CD8-positive, alpha-beta memory T cell (primary cell): ENCODE measurements at places on chromosomes 5 and 9.
A peak's percentile ranks its signal among the peaks of the same experiment; 100 is the strongest.

- DNase-seq, result no peak
Measured at GRCh38 chr5:171748720-171749119, 36.9 kb upstream of the SMIM23 start.

- DNase-seq, result peak; percentile 23
Measured at GRCh38 chr9:129561594-129562281, 59.2 kb downstream of the C9orf50 start.

DNA sequence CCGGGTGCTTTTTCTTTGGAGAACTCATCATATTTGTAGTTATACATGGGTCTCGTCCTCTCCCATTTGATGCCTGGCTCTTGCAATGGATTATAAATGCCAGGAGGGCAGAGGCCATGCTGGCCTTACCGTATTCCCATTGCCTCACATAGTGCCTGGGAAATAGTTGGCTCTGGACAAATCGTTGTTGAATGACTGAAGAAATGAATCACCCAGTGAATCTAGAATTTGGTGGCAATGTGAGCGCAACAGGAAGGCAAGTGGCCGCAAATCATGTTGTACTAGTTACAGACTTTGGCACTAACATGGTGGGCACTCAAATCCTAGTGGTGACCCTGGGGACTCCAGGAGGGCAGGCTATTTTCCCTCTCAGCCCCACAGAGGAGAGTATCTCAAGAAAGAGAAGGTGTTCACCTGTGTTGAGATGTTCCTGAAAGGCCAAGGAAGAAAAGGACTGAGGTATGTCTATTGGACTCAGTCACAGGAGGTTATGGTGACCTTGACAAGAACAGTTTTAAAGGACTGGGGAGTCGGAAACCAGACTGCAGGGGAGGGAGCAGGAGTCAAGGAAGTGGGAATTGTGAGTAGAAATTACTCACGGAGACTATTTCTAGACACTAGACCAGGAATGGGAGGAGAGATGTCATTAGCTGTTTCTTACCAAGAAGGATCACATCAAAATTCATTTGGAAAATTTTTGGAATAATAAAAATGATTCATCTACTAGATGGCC, 61.7 kb upstream of the COL15A1 start:
- no peak for DNase-seq

- no peak for DNase-seq
Measured at GRCh38 chr5:73981704-73982103, 355.7 kb downstream of the ARHGEF28 start.

DNA sequence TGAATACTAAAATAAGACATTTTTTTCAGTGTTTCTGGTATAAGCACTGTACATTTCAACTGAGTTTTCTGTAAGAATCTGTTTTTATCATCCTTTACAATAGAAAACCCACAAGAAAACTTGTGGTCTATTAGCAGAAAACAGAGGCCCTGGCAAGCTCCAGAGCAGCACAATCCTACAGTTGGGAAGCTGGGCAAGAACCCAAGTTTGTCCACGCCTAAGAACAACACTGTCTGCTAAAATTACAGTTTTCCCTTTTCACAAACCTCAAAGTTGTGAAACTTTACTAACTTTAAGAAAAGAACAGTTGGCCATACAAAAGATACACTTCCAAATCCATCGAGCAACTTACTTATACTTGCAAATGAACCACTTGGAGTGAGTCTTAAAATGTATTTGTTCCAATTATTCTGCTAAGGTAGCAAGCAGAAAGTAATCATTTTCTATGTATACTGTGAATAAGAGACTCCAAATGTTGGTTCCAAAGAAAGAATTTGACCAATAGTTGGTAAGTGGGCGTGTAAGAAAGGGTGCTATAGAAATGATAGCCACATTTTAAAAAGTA, 982.0 kb upstream of the ARRDC3 start:
- DNase-seq, result no peak

DNA sequence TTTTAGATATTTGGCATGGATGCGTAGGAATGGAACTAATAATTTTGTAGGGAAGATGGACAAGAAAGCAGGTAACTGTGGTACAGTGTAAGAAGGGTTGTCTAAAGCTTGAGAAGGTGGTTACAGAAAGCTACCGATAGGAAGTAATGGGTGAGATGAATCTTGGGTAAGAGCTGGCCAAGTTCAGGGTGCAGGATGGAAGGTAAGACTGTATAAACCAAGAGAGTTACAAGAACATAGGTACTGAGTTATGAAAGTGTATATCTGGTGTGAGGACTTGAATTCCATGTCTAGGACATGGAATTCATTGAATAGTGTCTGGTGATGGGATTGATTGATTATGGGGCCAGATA, 1.4 kb downstream of the MCCC2 start:
- DNase-seq, result no peak

- DNase-seq, result no peak
Measured at GRCh38 chr5:39870137-39870536, 445.4 kb upstream of the DAB2 start.

GRCh38 chr9:127858041-127858512, 3.6 kb upstream of the ENG start:
- no peak for DNase-seq
